Skeletal muscle cell (primary cell): ENCODE measurements at places on chromosomes 7 and 10.

- DNase-seq, result peak; percentile 49
These were observed 17.9 kb downstream of the RTKN2 start for GRCh38 chr10:62250594-62251198.

DNA sequence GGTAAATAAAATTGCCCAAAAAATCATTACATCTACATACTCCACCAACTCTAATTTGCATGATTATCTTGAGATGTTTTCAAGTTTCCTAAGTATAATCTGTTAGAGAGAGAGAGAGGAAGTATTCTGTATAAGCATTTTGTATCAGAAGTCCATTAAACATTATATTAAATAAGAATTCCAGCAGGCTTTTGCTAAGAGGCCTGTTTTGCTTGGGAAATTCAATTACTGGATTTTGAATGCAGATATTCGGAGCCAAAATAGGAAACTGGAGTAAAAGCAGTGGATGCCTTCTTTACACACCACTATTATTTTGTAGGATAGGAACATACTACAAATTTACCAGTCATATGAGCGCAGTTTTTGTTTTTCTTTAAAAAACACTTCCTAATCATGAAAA, 727.8 kb downstream of the CNTNAP2 start:
- DNase-seq, result no peak

GRCh38 chr10:93436591-93437085, 45.5 kb downstream of the MYOF start:
- DNase-seq, result peak; percentile 94

- DNase-seq, result no peak
These were observed 228.3 kb downstream of the BUB3 start for GRCh38 chr10:123382491-123382890.

DNA sequence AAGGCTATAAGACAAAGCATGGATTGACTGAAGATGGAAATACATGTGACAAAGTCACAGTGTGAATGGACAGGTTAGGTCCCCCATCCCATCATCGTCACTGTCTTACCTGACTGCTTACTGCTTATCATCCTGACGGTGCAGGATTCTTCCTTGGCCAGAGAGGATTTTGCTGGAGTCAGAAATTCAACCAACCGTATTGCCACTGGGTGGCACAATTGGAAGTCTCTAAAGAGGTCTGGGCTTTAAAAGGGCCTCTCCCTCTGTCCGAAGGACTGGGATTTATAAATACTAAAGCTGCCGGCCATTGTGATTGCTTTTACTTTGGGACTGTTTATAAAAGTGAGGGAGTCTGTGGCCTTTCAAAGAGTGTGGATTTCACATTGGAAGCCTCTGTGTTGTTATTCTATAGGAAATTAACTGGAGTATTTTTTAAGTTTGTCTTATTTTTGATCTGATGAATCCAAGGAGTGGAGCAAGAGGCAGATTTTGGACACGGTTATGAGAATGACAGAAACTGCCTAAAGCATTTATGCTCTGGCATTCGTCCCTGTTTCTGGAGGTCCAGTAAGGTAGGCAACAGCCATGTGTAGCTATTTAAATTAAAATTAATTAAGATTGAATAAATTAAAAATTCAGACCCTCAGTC, 113.3 kb upstream of the CREB5 start:
- no peak for DNase-seq

DNA sequence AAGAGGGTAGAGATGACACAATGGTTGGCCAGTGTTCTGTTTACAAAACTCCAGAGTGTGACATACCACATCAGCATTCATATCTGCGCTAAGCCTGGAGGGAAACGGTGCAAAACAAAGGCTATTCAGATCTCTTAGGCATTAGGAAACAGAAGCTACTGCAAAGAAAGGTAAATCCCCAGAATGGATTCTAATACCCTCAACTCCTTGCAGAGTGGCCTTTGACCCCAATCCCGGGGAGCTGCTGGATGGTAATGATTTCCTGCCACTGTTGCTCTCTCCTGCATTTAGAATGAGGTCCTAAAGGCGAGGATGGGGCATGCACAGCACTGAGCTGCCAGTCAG, 65.2 kb downstream of the AOAH start:
- peak; percentile 82 for DNase-seq

GRCh38 chr7:84144480-84144879, 50.1 kb downstream of the SEMA3A start:
- no peak for DNase-seq
